Temporal lobe (tissue), 4 donors: ENCODE measurements at places on chromosomes 1 and 21. TPM values are rescaled to one million over a fixed set of nuclear protein-coding genes. Genes with fewer than 3 reads are reported as not detected.

Gene TNFRSF8
- total RNA-seq: not detected

Gene NPR1
- 0.49 TPM for total RNA-seq

Gene HHAT
- total RNA-seq: 1.5 TPM

Gene TSTD1
- total RNA-seq: 26.1 TPM

Gene MCOLN2
- not detected for total RNA-seq

Gene BTBD8
- 51.9 TPM for total RNA-seq

Gene LINGO4
- total RNA-seq: not detected

Gene MTF2
- 46.0 TPM for total RNA-seq

Gene SMCP
- total RNA-seq: not detected

Gene OR2T35
- total RNA-seq: not detected

Gene MIGA1
- 17.9 TPM for total RNA-seq

Gene SLC22A15
- total RNA-seq: 8.9 TPM

Gene RNF186
- total RNA-seq: not detected

Gene HES2
- not detected for total RNA-seq

Gene SLC45A3
- total RNA-seq: 1.2 TPM

Gene PGM1
- 19.4 TPM for total RNA-seq

Gene GNL2
- total RNA-seq: 29.0 TPM

Gene PLA2G2C
- not detected for total RNA-seq

Gene ZNF362
- total RNA-seq: 15.5 TPM

Gene EPHA10
- 8.9 TPM for total RNA-seq

Gene HMCN1
- 2.7 TPM for total RNA-seq

Gene KPRP
- not detected for total RNA-seq

Gene SELENBP1
- total RNA-seq: 5.7 TPM

Gene CD46
- total RNA-seq: 67.9 TPM

Gene MORN1
- total RNA-seq: 8.9 TPM

Gene LCE1E
- total RNA-seq: not detected

Gene TFF2
- not detected for total RNA-seq

Gene MFAP2
- total RNA-seq: 5.9 TPM

Gene PTPN14
- 3.4 TPM for total RNA-seq

Gene KCNE2
- 0.25 TPM for total RNA-seq

Gene UTP11
- total RNA-seq: 28.5 TPM

Gene BCL2L15
- 0.74 TPM for total RNA-seq

Gene LIN28A
- not detected for total RNA-seq

Gene PRR9
- total RNA-seq: 0.49 TPM

Gene TIE1
- 9.6 TPM for total RNA-seq

Gene FAM72A
- total RNA-seq: 1.7 TPM

Gene CHD5
- 35.2 TPM for total RNA-seq

Gene UBL4B
- 0.25 TPM for total RNA-seq

Gene IFI44
- 41.8 TPM for total RNA-seq

Gene KRTAP6-2
- not detected for total RNA-seq

Gene CAMK2N1
- 74.3 TPM for total RNA-seq

Gene TSPAN1
- 0.74 TPM for total RNA-seq

Gene TTC39A
- 0.49 TPM for total RNA-seq

Gene HNRNPCL1
- not detected for total RNA-seq

Gene DAB1
- 42.3 TPM for total RNA-seq

Gene CYP2J2
- total RNA-seq: 0.49 TPM

Gene FAM3B
- not detected for total RNA-seq
